ENCODE measurements at places on chromosomes 3 and 15. TPM values are rescaled to one million over a fixed set of nuclear protein-coding genes. Genes with fewer than 3 reads are reported as not detected.

Gene SI
- not detected for total RNA-seq

Gene WDR76
- 1.5 TPM for total RNA-seq

Gene FSD2
- total RNA-seq = 47.7 TPM

Gene HYAL1
- total RNA-seq = 24.6 TPM

Gene GNB4
- total RNA-seq = 41.2 TPM

Gene C2CD4A
- total RNA-seq = not detected

Gene FMN1
- 9.4 TPM for total RNA-seq

Gene PP2D1
- not detected for total RNA-seq

Gene TMEM266
- 0.12 TPM for total RNA-seq

Gene MESP2
- total RNA-seq = 0.56 TPM

Gene EIF4E3
- 40.0 TPM for total RNA-seq

Gene GP9
- 0.29 TPM for total RNA-seq

Gene CCDC66
- 17.0 TPM for total RNA-seq

Gene EPHA3
- 8.1 TPM for total RNA-seq

Gene CDCP1
- total RNA-seq = 1.3 TPM

Gene TGM4
- total RNA-seq = not detected

Gene CHCHD6
- total RNA-seq = 7.9 TPM

Gene SLC7A14
- not detected for total RNA-seq

Gene DLG1
- 44.1 TPM for total RNA-seq

Gene DHX30
- total RNA-seq = 39.7 TPM

Gene IL1RAP
- total RNA-seq = 7.1 TPM

Gene FBLN2
- total RNA-seq = 256 TPM

Gene STRIT1
- total RNA-seq = not detected

Gene ARNT2
- total RNA-seq = 4.3 TPM

Gene PROS1
- 41.1 TPM for total RNA-seq

Gene ERICH6
- total RNA-seq = not detected

Gene RAB11A
- 159 TPM for total RNA-seq

Gene ARGFX
- total RNA-seq = not detected

Gene DLEC1
- total RNA-seq = 0.82 TPM

Gene CPN2
- total RNA-seq = not detected

Gene DNAH12
- 0.03 TPM for total RNA-seq

Gene SYNPR
- total RNA-seq = 10.4 TPM

Gene CADPS
- 29.0 TPM for total RNA-seq

Gene PCBP4
- 49.1 TPM for total RNA-seq

Gene FAM107A
- total RNA-seq = 55.1 TPM

Gene PPARG
- total RNA-seq = 40.1 TPM

Gene TRIM42
- not detected for total RNA-seq

Gene PLD1
- total RNA-seq = 57.1 TPM

Gene ASB14
- 0.41 TPM for total RNA-seq

Gene TPRG1
- total RNA-seq = 5.2 TPM

Gene HAUS2
- total RNA-seq = 14.9 TPM

Gene SRGAP3
- total RNA-seq = 2.5 TPM

Gene GAP43
- total RNA-seq = 3.5 TPM

Gene GOLGA8N
- 9.2 TPM for total RNA-seq

Gene GHSR
- not detected for total RNA-seq

Gene CADM2
- total RNA-seq = 11.6 TPM

Gene CMSS1
- total RNA-seq = 28.7 TPM

Gene IL20RB
- total RNA-seq = 0.88 TPM

Gene DZIP3
- 14.4 TPM for total RNA-seq

Gene MRPL46
- 36.4 TPM for total RNA-seq

Gene GP5
- 0.21 TPM for total RNA-seq

Gene C3orf20
- not detected for total RNA-seq

Gene GPR160
- total RNA-seq = 1.6 TPM

Gene OR4F15
- total RNA-seq = not detected

Gene MYZAP
- total RNA-seq = 452 TPM

All from left cardiac atrium (tissue), 4 donors.